Stimulated activated CD8-positive, alpha-beta memory T cell treated with anti-CD3 and anti-CD28 coated beads, Interleukin-2, amount 100 ng/mL, for 48 hours (primary cell): ENCODE measurements at places on chromosomes 6 and 20.

DNA sequence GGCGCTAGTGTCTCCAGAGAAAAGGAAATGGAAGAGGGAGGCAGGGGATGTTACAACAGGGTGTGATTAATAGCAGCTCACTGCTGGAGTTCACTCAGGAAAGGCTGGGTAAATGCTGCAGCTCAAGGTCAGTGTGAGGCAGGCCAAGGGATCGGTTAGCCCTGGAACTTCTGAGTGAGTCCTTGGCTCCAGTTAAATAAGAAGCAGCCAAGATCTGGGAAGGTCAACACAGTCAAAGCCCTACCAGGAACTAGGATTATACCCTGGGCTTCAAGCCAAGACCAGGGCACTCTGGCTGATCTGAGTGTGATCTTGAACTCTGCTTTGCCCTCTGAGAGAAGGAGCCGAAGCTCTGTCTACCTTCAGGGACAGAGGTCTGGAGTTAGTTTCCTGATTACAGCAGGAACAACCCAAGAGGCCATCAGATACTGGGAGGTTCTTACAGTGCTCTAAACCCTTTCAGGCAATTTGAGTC is 44.3 kb downstream of the TPD52L1 start:
- DNase-seq = no peak

DNA sequence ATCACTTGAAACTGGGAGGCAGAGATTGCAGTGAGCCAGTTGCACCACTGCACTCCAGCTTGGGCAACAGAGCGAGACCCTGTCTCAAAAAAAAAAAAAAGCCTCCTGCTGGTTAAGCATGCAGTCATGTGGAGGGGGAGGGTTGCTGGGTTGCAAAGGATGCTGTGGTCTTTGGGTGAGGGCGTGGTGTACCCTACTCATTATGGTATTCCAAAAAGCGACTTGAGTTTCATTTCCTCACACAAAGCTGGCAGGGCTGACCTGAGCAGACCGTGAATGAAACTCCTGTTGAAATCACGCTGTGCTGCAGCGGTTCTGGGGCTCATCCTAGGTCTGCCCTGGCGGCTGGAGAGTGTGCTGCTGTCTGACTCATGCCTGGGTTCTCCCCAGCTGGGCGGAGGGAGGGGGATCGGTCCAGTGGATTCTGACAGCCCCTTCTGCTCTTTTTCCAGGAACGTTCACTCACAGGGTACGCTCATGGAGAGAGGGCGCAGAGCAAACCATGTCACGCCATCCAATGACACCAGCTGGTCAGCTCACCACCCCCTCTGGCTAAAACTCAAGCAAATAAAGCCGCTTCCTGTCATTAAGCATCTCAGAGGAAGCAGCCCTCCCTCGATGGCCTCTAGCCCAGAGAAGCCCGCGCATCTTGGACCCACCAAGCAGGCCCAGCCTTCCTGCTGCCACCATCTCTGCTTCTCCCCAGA is 166.2 kb downstream of the SCML4 start:
- DNase-seq = peak; percentile 40

DNA sequence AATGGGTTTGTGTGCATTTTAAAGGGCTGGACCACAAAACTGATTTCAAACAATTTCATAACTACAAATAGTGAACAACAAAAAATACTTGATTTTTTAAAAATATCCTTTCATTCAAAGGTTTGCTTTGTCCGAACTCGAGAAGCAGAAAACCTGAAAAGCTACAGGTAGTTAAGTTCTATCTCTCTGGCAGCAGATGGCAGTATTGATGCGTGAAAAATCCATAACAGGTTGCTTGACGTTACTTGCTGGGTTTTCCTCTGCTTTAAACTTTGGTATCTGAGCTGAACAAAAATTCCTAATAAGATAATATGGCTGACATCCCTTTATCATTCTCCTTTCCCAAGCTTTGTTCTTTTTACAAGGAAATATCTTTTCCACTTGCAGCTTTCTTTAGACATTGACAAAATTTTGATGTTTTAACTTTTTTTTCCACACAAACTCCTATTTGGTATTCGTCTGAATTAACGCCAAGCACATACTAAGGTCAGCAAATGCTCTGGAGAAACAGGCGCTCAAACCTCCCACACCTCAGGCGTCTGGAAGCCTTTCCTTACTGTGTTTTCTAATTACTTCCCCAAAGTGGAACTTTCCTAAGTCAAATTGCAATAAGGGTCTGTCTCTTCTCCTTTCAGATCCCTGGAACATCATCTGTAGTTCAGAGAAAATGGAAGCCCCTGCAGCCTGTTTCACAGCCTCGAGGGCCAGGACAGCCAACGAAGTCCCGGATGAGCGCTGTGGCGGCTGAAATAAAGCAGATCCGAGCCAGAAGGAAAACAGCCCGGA is 50.3 kb upstream of the GFRAL start:
- no peak for DNase-seq

DNA sequence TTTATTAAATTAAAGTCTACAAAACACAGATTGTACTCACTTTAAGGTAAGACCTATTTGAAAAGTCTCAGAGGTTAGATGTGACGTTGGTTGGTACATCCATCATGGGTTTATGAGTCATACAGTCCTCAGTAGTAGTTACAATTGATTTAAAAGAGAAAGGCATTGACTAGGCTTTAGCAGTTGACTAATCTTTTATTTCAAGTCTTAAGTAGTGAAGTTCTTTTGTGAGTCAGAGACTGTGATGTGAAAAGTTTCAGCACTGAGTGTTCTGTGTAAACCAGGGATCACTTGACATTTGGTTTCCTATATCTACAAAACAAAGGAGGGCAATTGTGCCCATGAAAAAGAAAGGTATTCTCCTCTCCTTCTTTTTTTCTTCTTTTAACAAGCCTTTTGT is 221.3 kb downstream of the GRIK2 start:
- DNase-seq = no peak

DNA sequence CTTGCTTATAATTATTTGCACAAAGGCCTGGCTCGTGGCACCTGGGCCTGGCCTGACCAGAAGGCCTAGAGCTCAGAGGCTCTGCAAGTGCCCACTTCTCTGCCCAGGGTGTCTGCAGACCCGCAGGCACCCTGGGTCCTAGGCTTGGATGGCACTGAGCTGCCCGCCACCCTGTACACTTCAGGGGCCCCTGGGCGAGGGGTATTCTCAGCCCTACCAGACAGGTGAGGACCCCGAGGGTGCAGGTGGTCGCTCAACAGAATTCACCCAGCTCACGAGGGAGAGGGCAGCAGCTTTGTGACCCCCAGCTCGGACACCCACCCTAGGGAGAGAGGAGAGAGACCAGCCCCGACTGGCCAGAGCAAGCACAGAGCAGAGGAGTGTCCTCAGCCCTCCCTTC is 83.9 kb downstream of the RIPOR3 start:
- no peak for DNase-seq

GRCh38 chr20:17431621-17432364 is 99.4 kb downstream of the BFSP1 start:
- peak; percentile 27 for DNase-seq

- no peak for DNase-seq
Measured at GRCh38 chr20:53914781-53915445, 155.5 kb downstream of the BCAS1 start.

GRCh38 chr6:168163096-168163731 is 84.2 kb upstream of the FRMD1 start:
- DNase-seq = no peak

- no peak for DNase-seq
Measured at GRCh38 chr20:40575851-40576250, 113.2 kb downstream of the MAFB start.

- DNase-seq = no peak
Measured at GRCh38 chr20:4465855-4466545, 255.7 kb upstream of the PRND start.

- DNase-seq = no peak
Measured at GRCh38 chr6:89669002-89669401, 30.5 kb upstream of the LYRM2 start.

DNA sequence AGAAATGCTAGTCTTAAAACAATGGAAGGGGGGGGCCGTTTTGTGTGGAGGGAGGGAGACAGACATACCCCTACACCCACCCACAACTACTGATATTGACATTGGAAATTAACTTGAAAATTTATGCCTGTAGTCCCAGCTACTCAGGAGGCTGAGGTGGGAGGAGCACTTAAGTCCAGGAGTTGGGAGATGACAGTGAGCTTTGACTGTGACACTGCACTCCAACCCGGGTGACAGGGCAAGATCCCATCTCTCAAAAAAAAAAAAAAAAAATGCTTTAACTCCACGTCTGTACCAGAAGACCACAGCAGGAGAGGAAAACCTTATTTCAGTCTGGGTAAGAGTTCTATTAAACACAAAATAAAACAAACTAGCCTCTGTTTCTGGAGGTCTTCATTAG is 2.2 kb downstream of the TBC1D20 start:
- DNase-seq = no peak

- DNase-seq = no peak
Measured at GRCh38 chr6:515267-515666, 123.7 kb downstream of the IRF4 start.

DNA sequence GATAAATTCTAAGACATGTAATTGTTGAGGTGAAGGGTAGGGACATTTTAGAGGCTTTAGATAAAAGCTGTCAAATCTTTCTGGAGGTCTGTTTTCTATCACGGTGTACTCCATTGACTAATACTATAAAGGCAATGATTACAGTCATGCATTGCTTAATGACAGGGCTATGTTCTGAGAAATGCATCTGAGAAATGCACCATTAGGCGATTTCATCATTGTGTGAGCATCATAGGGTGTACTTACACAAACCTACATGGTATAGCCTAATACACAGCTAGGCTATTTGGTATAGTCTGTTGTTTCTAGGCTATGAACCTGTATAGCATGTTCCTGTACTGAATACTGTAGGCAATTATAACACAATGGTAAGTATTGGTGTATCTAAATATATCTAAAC is 71.3 kb upstream of the FYN start:
- no peak for DNase-seq

GRCh38 chr20:40686893-40687292 is 2.1 kb downstream of the MAFB start:
- no peak for DNase-seq

GRCh38 chr6:170370416-170370815 is 63.9 kb downstream of the FAM120B start:
- DNase-seq = no peak

GRCh38 chr6:167292301-167293087 is 1.4 kb downstream of the UNC93A start:
- no peak for DNase-seq

GRCh38 chr6:130794738-130795137 is 32.5 kb upstream of the SMLR1 start:
- DNase-seq = no peak

DNA sequence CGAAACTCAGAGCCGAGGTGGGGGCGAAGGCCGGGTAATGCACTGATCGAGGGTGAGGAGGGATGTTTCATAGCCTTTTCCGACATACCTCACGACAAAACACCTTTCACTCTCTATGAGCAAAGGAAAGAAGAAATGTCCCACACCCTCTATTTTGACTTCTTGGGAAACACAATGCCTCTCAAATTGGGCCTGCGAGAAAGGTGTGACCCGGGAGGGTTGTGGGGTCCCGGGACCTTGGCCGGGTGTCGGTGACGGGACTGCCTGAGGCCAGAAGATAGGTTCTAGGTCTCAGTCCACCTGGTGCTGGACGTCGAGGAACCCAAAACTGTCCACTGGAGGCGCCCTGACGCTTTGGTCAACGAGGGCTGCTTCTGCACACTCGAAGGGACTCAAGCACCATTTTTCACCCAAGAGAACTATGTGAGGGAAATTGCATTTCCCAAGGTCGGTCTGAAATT is 41.1 kb upstream of the OSTM1 start:
- DNase-seq = no peak

DNA sequence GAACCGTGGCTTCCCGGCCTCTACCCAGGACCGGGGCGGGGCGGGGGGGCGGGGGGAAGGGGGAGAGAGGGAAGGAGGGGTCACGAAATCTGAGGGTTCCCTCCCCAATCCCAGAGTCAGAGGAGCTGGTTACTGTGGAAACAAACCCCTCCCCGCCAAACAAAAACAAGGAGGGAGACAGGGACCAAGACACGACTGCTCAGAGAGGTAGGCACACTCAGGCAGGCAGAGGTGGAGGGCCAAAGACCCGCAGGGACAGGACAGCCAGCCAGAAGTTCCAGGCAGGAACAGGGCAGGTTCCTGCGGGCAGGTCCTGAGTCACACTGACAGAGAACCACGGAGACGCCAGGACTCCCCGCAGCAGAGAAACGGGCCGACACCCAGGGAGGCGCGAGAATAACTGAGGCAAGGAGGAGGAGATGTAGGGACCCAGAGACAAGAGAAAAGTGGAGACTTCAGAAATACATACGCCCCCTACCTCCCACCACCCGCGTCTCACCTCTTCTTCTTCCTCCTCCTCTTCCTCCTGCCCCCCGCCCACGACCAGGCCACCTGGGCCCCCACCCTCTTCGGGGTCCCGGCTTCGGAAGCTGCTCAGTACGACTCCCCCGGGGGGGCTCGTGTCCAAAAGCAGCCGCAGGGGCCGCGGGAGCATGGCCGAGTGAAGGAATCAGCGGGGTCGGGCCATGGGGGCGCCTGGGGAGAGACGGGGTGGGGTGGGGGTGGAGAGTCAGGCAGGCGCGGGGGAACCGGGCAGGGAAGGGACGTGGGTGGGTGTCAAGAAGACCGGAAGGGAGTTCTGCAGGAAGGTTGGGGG is 578 bp downstream of the RGL2 start:
- DNase-seq = peak; percentile 48

GRCh38 chr6:68240726-68241125 is 394.4 kb upstream of the ADGRB3 start:
- no peak for DNase-seq

- no peak for DNase-seq
Measured at GRCh38 chr6:147625946-147626345, 117.5 kb downstream of the SAMD5 start.

GRCh38 chr6:43170417-43170930 is 595 bp upstream of the SRF start:
- DNase-seq = no peak

DNA sequence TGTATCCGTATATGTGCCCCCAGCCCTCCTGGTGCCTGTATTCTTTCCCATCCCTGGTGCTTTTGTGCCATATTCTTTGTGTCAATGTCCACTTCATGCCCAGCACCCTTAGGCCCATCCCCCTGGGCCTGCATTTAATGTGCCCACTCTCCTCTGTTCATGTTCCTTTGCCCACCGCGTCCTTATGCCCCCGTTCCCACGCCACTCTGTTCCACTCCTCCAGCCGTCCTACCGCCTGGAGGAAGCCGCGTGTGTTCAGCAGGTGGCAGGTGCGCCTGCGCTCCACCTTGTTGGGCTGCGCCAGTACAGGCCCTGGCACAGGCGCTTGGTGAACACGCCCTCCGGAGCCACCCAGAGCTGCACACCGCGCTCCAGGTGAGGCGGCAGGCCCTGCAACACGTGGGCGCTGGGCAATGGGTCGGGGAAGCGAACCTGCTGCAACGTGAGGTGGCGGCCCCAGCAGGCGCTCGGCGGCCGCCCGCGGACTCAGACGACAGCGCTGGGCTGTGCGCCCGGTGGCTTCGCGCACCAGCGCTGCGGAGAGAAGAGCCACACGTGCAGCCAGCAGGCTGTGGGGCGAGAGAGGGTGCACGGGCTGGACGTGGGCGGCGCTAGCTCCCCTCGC is 4.0 kb upstream of the FOXS1 start:
- no peak for DNase-seq

DNA sequence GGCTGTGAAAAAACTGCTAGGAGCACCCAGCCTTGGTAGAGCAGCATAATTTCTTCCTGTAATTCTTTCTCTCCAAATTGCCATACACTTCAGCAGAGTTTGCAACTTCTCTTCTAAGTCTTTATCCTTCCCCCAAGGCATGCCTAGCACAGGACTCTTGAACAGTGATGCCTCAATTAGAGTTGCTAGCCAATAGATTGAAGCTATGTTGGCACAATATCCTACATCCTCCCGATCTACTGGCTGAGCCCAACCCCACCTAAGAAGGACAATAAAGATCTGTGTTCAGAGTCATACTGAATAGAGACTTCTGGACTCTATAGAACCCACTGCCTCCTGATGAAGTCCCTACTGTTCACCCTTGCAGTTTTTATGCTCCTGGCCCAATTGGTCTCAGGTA is at the start of gene DEFB126:
Gene DEFB126 (plus strand): TSS at position 301 of the 400 bp plus-strand sequence. CDS start 39 bp downstream, at position 340.
- no peak for DNase-seq
